ENCODE measurements at places on chromosomes 6 and 20. TPM values are rescaled to one million over a fixed set of nuclear protein-coding genes. Genes with fewer than 3 reads are reported as not detected.
A peak's percentile ranks its signal among the peaks of the same experiment; 100 is the strongest.

The AVP gene
- 0.46 TPM for polyA plus RNA-seq

- DNase-seq: no peak
Observed at GRCh38 chr20:60897976-60898375, 354.1 kb upstream of the CDH4 start.

The TP53RK gene
- 17.2 TPM for polyA plus RNA-seq

DNA sequence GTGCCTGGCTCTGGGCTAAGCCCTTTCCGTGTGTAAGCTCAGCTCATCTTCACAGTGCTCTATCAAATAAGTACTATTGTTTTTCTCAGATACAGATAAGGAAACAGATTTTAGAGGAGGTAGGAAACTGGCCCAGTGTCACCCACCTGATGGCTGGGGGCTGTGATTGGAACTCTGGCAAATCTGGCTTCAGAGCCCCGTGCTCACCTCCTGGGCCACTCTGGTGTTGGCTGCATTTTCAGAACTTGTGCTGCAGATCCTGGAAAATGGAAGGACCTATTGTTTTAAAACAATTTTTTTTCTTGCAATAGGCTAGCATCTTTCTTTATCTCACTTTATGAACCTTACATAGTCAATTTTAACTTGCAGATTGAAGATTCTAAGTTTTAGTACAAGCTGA lies 5.7 kb downstream of the STX16 start:
- DNase-seq: no peak

DNA sequence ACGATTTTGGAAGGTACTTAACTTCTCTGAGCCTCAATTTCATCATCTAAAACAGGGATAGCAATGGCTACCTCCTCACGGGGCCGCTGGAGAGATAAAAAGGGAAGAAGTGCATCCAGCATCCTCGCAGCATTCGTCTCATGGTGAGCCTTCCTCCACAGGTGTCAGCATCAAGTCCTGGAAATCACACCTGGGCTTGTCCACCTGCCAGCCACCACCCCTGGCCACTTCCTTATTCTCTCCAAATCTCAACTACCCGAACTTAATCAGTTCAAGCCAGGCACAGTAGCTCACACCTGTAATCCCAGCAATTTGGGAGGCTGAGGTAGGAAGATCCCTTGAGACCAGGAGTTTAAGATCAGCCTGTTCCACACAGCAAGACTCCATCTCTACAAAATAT lies 234.5 kb downstream of the LY86 start:
- no peak for DNase-seq

The DEFB125 gene
- not detected for polyA plus RNA-seq

DNA sequence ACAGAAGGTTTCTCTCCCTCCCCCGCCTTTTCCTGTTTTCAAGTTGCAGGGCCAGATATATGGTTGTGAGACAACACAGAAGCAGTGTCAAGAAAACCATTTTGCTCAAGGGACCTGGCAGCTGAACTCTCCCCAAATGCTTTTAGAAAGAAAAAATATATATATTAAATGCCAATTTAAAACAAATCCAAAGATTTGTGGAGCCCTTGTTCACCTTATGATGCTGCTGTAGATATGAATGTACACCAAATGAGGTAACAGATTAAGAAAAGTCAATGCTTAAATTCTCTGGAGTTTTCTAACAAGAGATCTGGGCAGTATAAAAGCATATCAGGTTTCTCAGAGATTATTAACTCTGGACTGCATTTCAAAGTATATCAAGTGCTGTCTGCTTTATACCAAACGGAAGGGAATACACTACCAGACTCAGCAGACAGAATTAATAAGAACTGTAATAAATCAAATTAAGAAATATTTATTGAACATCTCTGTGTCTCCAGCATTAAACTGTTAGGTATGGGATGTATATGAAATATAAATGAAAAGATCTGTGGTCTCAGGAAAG lies 357.5 kb downstream of the HDGFL1 start:
- peak; percentile 53 for DNase-seq

DNA sequence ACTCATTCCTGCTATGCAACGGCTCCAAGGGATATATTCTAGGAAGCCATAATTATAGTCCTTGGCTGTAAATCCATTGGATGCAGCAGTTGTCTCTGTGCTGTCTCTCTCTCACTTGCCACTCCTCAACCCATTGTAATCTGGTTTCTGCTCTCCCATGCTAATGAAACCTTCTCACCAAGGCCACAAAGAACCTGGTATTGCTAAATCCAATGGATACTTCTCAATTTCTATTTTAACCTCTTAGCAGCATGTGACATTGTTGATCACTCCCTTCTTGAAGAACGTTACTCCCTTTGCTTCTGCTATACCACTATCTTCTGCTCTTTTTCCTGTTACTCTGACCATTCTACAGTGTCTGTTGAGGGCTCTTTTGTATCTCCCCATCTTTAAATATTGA lies 39.8 kb upstream of the GCLC start:
- DNase-seq: no peak

DNA sequence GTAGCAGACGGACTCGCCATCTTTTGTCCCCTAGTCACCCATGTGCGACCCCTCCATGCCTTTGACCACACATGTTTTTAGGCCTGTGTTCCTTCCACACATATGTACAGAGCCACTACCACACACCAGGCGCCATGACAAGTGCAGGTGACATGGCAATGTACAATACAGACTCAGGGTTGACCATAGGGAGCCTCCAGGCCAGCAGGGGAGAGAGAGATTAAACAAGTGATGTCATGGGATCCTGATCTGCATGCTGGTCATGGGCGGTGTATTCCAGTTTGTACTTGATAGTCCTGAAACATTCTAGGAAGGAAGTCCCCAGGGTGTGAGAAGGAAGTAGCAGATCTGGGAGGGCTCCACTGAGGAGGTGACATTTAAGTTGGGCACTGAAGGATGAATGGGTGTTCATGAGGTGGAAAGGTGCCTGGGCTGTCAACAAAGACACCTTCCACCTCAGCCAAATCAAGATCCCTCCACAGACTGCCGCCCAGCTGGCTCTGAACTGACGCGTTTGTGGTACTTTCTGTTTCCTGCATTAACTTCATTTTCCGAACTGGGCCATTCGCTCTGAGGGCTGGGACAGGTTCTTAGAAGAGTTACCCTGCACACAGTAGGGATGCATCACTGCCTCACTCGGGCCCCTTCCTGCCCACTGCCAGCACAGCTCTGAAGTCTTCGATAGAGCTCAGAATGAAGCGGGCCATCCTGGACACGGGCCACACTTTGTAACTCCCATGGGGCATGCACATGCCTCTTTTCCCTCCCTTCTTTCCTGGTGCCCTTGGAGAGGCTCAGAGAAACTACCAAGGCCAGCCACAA lies 94.0 kb downstream of the NOL4L start:
- no peak for DNase-seq

DNA sequence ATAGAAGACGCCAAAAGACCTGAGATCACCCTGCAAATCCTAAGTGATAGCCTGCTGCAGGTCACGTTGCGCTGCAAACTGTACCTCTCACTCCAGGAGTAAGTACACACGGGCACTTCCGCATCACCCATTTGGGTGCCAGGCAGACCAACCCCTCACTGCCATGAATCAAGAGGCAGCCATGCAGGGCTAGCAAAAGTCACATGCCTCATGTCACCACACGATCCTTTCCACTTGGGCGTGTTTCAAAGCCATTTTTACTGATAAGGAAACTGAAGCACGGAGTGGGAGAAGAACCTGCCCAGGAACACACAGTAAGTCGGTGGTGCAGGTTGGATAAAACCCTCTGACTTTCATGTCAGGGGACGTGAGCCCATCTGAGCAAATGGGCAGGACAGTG lies 37.0 kb downstream of the BPIFB1 start:
- DNase-seq: no peak

The CDH4 gene
- 8.8 TPM for polyA plus RNA-seq

DNA sequence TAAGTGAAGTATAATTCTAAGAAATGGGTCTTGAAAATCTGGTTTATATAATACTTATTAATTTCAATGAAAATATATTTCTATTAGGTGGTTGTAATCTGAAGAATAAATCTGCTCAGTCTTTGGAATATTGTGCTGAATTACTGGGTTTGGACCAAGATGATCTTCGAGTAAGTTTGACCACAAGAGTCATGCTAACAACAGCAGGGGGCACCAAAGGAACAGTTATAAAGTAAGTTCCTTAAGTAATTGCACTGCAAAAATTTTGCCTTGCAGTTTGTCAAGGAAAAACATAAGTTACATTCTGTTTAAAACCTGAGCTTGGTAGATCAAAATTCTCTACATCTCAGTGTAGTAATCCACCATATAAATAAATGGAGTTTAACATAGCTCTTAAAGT lies 106.0 kb downstream of the MYO6 start:
- peak; percentile 56 for DNase-seq

GRCh38 chr20:18537651-18538050 lies 29.6 kb upstream of the SMIM26 start:
- no peak for DNase-seq

DNA sequence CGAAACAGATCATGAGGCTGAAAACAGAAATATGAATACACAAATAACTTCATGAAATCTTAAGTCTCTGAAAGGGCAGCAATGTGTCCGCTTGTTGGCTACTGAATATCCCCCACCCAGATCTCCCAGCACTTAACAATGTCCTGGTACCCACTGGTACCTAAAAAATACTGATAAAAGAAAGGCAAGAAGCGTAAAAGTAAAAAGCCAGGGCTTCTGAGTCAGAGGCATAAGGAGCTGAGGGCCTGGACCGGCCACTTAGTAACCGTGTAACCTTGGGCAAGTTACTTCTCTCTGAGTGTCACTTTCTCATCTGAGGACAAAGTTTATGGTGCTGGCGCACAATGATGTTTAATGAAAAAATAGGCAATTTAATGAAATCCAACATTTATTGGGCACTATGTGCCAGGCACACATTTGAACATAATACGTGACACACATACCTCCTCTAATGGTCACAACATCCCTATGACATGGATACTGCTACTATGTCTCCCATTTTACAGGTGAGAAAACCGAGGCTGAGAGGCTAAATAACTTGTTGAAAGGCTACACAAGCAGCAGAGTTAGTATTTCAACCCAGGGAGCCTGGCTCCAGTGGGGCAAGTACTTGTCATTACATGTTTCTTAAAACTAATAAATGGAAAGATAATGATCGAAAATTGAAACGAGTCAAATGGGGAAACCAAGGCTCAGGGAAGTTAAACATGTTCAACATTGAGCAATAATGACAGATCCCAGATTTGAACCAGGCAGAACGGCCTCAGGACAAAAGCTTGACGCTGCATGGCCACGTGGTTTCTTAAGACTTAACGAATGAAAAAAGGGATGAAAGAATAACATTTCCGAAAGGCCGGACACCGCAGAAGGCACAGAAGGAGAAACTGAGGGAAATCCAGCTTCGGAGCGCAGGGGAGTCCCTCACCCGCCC lies 828 bp downstream of the TP53RK start:
- no peak for DNase-seq

The NKX2-2 gene
- not detected for polyA plus RNA-seq

DNA sequence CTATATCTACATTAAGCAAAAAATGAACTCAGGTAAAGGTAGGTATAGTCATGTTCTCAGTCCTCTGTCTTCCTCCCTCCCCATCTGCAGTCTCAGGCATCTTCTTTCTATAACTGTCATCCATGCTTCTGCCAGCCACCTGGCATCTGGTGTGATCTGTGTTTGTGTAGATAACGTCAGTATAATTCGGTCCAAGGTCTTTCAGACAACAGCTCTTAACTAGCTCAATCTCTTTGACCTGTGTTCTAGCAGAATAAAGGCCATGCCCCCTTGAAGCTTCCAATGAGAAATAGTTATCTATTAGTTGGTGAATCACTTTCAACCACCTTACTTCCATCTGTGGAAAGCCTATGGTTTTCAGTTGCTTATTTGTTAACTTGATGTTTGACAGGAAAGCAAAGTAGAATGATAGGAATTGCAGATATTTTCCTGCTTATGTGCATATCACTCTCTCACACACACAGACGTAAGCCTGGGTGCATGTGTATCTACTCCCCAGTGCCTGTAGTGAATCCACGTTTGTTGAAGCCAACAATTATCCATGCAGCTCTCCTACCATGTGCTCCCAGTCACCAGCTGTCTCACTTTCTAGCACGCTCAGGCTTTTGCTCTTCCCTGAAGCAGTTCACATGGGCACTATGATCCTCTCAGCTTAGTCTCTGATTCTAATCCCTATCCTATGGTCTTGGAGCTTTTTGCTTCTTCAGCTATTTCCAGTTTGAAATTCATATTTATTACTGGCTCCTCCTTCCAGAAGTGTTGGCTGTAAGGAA lies 433.7 kb upstream of the MANEA start:
- no peak for DNase-seq

The C20orf204 gene
- 1.5 TPM for polyA plus RNA-seq

- DNase-seq: no peak
Observed at GRCh38 chr6:1310628-1311399, 1.1 kb upstream of the FOXQ1 start.

The BPIFB3 gene
- polyA plus RNA-seq: not detected

DNA sequence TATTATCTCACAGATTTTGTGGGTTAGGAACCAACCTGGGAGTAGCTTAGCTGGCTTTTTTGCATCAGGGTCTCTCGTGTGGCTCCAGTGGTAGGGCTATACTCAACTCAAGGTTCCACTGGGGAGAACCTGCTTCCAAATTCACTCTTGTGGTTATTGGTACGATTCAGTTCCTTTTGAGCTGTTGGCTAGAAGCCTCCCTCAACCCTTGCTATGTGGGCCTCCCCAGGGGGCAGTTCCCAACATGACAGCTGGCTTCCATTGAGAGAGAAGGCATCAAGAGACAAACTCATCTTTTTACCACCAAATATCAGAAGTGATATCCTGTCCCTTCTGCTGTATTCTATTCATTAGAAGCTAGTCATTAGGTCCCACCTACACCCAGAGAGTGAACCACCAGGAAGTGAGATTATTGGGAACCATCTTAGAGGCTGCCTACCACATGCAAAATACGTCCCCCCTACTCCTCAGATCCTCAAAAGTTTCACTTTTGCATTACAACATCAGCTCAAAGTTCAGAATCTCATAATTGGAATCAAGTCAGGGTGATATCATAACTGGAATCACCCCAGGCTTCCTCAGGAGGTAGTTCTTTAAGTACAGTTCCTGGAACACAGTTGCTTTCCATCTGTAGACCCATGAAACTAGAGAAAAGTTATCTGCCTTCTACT lies 30.9 kb downstream of the MKKS start:
- DNase-seq: no peak

The PRKN gene
- polyA plus RNA-seq: 12.9 TPM

The RAMACL gene
- polyA plus RNA-seq: 0.30 TPM

DNA sequence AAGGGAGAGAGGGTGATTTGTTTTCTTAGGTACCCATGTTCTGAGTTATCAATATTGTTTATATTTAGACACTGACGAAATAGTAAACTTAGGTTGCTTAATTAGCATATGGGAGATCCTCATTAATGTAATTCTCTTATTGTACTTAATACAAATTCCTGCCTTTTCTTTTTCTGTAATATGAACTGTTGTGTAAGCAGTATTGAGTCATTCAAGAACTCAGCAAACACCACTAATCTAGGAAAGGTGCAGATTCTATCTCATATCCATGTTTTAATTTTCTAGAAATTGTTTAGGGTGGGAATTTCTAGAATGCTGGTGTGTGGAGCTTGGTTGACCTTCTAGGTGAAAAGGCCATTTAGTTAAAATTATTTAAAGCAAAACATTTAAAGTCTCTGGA lies 216.0 kb downstream of the ZFAND3 start:
- DNase-seq: no peak

DNA sequence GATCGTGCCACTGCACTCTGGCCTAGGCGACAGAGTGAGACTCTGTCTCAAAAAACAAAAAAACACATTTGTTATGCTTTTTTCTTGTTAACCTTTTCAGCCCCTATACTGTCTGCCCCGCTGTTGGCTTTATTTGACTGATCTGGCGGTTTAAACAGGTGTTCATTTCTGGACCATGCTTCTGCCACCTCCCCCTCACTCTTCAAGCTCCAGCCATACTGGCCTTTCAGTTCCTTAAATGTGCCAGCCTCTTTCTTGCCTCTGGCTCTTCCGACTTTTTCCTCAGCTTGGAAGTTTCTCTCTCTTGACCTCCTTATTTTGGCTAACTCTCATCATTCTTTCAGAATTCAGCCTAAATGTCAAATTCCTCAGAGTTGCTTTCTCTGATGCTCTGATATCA lies 35.2 kb upstream of the TXLNB start:
- no peak for DNase-seq
